ENCODE measurements at places on chromosomes 5 and 9.

DNA sequence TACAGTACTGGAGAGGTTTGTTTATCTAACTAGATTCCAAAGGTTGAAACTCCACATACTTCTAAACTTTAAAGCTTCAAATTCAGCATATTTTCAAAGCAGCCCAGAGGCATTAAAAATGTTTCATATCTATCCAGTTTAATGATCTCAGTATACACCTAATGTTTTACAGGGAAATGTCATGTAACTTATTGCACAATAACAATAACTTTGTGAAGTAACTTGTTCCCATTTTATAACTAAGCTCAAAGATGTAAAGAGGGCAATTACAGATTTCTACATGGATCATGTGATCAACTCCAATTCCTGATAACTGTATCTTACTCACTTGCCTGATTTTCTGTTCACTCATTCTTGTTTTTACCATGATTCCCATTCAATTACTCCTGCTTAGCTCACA lies 610.0 kb downstream of the TAF11L14 start:
- DNase-seq, result no peak

- no peak for DNase-seq
Measured at GRCh38 chr5:157607371-157608161, 32.0 kb upstream of the ADAM19 start.

DNA sequence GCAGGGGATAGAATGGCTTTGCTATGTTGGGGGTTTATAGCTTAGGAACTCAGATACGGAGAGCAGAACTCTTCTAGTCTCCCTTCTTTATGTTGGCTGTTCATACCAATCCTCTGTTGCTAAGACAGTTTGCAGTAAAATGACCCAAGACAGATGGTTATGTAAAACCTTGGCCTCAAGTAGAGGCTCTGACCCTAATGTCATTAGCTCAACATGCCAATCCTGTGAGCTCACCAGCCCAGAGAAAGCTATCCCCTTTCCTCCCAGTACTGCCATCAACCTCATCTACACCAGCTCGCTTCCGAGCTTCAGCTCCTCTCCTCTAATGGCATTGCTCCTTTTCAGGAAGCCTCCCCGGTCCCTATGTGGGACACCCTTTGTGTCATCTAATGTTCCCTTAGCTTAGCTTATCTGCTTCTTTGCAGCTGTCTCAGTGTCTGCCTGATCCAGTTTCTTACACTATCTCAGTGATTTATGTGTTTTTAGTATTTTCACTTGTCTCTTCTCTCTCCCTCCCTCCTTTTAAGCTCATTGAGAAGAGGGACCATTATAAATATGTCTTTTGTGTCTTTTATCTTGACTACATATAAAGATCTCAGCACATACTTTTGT lies 281.3 kb upstream of the CLINT1 start:
- DNase-seq, result no peak

- no peak for DNase-seq
Measured at GRCh38 chr9:86697999-86698398, 249.3 kb downstream of the GAS1 start.

GRCh38 chr9:87337335-87338087 lies 160.2 kb upstream of the DAPK1 start:
- no peak for DNase-seq

DNA sequence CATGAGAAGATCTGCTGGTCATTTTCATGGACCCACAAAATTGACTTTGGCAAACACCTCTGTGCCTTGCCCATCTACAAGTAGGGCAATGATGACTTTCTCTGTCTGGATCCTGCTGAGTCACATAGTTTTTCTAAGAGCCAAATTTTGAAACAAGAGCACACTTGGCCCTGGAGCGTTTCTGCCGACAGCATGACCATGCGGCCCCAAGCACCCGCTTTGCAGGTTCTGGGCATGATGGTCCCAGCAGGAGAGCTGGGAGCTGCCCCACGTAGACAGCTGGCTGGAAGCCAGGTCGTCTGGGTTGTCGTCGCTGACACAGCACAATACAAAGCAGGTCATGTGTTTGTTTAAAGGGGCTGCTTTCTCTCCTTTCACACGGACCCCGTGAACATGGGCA lies 159.8 kb downstream of the SYK start:
- DNase-seq, result no peak

DNA sequence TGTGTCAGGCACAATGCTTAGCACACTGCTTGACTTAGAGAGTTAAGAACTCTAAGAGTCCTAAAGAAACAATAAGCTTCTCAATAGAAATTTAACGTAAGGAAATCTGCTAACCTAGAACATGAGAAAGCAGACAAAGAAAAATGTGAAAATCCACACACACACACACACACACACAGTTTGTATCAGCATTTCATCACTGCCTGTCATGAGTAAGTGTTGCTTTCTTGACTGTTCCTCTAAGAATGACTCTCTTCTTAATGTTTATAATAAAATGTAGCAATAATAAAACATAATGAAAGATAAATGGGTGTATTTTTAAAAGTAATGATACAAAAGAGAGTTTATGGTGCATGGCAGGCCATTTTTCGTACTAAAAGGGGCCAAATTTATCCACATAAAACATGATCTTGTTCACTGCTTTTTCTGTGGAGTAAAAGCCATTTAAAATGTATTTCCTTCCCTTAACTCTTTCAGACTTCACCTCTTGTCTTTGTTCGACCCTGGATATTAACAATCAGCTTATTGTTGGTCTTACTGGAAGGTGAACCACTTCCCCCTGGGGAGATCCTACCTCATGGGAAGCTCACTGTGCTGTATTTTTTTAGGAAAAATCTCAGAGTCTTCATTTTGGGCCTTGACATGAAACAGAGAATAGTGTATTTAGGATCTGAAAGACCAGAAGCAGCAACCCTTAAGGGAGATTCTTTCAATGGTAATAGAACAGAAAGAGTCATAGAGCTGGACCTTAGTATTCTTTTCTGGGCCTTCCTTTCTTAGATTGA lies 107.3 kb upstream of the ANKRD55 start:
- DNase-seq, result no peak

DNA sequence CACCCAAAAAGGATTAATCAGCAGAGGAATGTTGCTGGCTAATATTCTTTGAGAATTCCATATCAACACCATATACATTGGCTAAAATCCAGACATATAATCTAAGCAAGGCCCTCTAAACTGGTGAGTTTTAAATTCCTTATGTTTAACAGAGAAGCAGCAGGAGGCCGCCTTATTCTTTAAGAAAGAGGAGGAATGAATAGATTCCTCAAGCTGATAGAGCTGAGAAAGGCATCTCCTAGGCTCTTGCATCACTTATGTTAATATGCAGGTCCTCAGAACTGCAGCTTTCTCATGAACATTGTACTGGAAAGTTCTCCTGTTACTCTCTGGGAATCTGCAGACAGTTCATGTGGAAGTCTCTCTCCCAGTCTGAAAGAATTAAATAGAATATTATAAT lies 20.1 kb upstream of the SMARCA2 start:
- DNase-seq, result no peak

- no peak for DNase-seq
Measured at GRCh38 chr9:95264954-95265615, 52.4 kb downstream of the FANCC start.

- no peak for DNase-seq
Measured at GRCh38 chr5:79936646-79937216, 54.3 kb downstream of the MTX3 start.

DNA sequence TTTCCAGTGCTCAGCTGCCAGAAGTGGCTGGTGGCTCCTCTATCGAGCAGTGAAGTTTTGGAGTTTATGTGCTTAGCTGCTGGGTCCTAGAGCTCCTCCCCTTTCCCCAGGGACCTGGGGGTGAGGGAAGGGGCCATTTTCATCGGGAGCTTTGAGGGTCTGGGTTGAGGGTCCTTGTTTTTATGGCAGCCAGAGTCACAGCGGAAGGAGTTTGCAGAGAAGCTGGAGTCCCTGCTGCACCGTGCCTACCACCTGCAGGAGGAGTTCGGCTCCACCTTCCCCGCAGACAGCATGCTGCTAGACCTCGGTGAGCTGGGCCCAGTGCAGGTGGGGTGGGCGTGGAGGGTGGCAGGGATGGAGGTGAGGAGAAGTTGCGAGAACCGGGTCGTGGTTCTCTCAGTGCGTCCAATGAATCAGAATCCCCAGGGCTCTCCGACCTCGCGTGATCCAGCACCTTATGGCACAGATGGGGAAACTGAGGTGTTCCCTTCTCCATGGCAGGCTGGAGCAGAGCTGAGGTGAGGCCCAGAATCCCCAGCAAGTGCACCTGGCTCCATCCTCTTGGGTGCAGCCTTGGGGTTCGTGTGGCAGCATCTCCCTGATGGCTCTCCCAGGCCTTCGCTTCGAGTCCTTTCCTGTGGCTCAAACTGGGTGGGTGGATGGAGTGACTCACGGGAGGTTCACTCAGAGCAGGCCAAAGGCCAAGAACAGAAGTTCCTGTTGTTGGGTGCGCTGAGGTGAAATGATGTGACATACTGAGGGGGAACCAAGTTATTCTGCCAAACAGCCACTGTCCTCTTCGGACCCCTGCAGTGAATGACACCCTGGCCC lies 21.7 kb upstream of the DOLPP1 start:
- no peak for DNase-seq

DNA sequence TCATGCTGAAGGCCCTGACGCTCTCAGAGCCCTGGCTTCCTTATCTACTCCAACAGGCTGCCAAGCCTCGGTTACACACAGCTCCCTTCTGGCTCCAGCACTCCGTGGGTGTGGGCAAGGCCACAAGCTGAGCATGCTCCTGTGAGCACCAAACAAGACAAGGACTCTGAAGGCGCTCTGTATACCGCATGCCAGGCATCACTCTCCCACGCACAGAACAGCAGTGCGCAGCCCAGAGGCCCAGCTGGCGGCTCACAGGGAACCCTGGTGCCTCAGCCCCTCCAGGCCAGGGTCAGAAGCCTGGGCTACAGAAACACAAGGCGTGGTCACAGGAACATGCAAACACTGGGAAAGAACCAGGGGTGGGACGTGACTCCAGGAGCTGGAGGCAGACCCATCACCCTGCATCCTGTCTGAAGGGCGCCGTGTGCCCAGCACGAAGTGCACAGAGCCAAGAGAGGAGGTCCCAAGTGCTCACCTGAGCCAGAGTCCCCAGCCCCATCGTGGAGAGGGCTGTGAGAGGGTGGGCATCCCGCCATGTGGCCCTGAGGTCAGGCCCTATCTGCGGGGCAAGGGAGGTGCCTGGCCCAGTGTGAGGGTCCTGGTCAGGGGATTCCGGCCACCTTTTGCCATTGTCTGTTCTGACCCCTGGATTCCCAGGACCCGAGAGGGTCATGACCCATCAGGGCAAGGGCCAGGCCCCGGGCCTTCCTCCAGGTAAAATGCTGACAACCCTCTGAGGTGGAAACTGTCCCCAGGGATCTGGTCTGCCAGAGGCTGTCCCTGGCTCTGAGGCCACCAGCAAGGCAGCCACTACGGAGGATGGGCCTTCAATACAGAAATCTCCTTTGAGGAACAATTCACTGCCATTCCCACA lies 54.7 kb downstream of the COL23A1 start:
- DNase-seq, result no peak

DNA sequence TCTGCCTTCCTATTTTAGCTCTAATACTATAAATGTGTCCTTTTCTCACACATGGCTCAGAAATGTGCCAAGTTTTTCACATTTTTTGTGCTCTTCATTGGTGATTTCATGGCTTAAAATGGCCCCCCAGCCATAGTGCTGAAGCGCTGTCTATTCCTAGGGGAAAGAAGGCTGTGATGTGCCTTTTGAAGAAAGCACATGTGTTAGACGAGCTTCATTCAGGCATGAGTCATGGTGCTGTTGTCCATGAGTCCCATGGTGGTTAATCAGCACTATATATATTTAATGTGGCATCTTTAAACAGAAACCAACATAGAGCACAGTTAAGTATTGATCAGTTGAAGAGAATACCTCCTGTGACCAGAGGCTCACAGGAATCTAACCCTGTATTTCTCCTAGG lies 55.8 kb downstream of the PDE8B start:
- DNase-seq, result no peak

- no peak for DNase-seq
Measured at GRCh38 chr5:1280177-1281037, 14.5 kb downstream of the TERT start.

DNA sequence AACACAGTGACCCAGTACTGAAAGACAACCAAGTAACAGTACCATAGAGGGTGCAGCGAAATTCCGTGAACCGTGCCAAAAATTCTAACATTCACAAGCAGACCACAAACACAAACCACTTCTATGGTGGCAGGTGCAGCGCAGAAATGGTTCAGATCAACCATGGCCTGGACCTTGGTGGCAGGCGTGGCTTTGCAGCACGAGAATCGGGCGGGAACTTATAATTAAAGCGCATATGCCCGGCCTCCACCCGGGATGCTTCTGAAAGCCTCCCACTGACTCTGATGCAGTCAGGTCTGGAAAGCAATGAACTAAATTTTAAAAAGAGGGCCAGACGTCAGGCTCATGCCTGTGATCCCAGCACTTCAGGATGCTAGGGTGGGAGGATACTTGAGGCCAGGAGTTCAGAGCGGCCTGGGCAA lies 68.0 kb upstream of the TBC1D9B start:
- no peak for DNase-seq

DNA sequence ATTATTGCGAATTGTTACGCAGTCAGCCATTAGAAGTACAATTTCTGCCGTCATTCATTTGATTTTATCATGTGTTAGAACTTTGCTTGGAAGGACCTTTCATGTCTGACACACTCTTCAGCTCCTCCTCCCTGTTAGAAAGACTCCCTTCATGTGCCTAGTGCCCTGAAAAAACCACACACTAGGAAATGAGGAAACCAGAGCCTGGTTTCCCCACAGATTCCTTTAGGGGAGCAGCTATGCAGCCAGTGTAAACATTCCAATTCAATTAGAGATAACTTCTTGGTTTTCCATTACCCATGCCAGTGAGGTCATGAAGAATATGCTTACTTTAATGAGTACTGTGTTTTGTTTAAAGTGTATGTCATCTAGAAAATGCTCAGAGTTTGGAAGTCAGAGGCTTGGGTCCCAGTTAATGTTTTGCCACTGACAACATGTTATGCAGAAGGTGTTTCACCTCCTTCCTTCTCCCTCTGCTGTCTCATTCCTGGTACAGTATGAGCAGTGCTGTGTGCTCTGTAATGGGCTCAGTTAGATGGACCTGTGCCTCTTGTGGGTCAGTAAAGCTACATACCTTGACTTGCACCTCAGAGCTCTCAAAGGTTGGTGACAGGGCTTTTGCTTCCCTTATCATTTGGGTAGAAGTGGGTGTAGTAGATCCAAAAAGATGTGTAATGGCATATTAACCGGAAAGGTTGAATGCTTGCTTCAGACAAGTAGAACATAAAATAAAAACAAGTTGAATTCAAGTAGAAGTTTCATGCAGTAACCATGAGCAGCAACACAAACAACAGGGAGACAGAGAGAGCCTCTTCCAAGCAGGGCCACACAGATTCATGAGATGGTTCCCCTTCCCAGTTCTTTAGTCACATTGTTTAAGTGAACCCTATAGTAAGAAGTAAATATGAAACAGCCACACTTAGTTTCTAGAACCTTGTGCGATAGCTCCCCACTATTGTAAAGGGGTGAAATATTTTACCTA lies 52.6 kb upstream of the TNFAIP8 start:
- DNase-seq, result no peak

DNA sequence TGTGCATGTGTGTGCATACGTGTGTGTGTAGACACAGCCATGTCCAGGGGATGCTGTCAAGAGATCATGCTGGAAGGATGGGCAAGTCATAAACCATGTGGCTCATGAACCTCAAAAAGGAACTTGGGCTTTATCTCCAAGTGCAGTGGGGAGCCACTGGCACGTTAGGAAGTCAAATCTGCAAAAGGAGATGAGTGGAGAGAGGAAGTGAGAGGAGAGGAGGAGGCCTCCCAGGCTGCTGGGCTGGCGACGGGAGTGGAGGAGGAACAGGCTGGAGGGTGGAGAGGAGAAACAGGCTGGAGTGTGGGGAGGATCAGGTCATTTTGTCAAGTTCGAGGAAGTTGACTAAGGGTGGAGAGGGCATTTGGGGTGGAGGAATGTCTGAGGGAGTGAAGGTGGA lies 29.2 kb upstream of the TIFAB start:
- DNase-seq, result no peak

- DNase-seq, result no peak
Measured at GRCh38 chr5:125835293-125836172, 587.7 kb upstream of the GRAMD2B start.
